ENCODE measurements at places on chromosomes 2 and 18. TPM values are rescaled to one million over a fixed set of nuclear protein-coding genes. Genes with fewer than 3 reads are reported as not detected.

Gene ALK
- 0.03 TPM for total RNA-seq

Gene HS6ST1
- 10.3 TPM for total RNA-seq

Gene SLC8A1
- 9.0 TPM for total RNA-seq

Gene ATP5MC3
- 310 TPM for total RNA-seq

Gene ELOA2
- not detected for total RNA-seq

Gene DQX1
- 1.1 TPM for total RNA-seq

Gene RBM44
- 0.06 TPM for total RNA-seq

Gene STAT4
- 0.48 TPM for total RNA-seq

Gene TPO
- not detected for total RNA-seq

Gene CCDC148
- 4.9 TPM for total RNA-seq

Gene ATP6V1C2
- total RNA-seq, result 0.29 TPM

Gene GBX2
- 8.0 TPM for total RNA-seq

Gene HOXD4
- total RNA-seq, result 2.5 TPM

Gene EN1
- total RNA-seq, result 1.8 TPM

Gene TYMS
- total RNA-seq, result 20.9 TPM

Gene BUB1
- 122 TPM for total RNA-seq

Gene IL36RN
- total RNA-seq, result not detected

DNA sequence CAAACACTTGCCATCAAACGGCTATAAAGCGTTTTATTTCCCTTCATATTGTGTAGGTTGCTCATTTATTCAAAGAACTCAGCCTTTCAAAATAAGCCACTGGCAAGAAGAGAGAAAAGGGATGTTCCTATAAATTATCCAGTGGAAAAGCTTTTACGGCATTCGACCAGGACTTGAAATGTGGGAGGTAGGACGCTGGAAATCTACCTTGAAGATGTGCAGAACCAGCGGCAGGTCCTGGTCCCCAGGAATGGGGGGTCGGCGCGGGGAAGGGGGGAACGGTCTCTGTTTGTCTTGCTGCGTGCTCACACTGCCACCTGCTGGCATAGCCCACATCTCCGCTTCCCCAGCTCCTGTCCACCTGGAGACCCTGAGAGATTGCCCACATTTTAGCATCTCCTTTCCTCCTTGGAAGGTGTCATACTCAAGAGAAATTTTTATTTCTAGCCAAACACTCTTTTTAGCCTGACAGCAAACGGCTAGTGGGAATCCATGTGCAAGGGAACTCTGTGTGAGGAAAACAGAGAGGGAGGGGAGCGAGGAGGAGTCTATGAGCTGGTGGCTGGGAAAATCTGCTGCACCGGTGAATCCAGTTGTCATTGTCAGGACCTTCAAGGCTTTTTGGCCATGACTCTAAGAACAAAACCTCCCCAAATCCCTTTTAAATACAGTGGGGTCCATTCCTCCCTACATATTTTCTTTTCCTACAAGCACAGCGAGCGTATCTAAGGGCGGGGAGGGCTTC, 349.0 kb upstream of the PKDCC start:
- peak; percentile 30 for DNase-seq

GRCh38 chr18:195651-196050, 37.3 kb downstream of the USP14 start:
- no peak for DNase-seq

DNA sequence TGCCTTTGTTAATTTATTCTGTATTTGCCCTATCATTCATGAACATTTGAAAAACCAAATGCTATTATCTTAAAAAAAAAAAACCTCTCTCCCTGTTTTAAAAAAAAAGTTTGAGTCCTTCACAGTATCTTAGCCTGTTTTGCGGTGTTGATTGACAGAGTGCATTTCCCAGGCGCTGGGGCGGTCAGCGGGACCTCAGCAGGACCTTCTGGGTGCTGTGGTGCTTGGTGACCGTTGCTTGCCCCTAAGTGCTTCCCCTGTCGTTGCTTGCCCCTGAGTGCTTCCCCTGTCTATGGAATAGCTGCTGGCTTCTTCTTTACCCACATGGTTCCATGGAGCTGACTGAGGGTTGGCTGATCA, 12.1 kb downstream of the ATP6V1C2 start:
- DNase-seq, result no peak

GRCh38 chr2:232362174-232362900, 16.2 kb upstream of the ALPP start:
- no peak for DNase-seq

DNA sequence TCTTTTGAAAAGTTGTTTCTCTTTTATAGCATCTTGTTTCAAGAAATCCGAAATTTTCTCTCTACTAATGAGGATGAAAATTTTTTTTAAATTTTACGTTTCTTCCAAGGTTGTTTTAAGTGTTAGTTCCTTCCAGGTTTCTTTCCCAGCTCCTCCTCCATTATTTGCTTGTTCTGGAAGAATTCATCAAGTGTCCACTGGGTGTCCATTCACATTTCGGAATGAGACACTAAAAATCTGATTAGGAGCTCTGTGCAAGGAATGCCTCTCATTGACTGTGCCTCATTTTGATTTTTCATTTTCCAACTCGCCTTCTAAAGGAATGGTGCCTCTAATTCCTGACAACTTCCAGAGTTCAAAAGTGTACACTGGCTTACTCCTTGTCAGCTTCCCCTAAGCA, 6.1 kb downstream of the SP100 start:
- DNase-seq, result no peak

- DNase-seq, result no peak
These were observed 95.6 kb upstream of the CDC42EP3 start for GRCh38 chr2:37767046-37767445.

- no peak for DNase-seq
These were observed 51.8 kb upstream of the CTDP1 start for GRCh38 chr18:79627750-79628294.

- DNase-seq, result peak; percentile 41
These were observed 2.4 kb downstream of the EPAS1 start for GRCh38 chr2:46299365-46300263.

GRCh38 chr2:172712251-172712650, 23.4 kb upstream of the RAPGEF4 start:
- no peak for DNase-seq

DNA sequence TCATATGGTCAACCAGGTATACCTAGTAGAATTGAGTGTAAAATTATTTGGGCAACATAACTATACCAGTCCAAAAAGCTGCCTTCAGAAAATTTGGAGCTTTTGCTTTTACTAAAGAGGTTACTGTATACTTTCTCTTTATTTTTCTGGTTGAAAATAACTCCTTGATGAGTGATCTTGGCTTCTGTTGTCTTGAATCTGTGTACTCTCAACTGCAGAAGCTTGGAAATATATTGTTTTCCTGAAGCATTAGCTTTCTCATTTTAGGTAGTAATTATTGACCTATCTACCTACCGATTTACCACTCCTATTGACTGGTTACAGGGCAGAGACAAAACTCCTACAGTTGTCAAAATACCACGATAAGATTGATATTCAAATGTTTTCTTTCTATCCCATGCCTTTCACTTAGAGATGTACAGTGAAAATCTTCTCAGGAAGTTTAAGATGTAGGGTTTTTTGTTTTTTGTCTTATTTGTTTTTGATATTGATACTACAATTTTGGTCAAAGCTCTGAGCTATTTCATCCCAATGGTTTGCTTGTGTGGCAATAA, 35.7 kb upstream of the DLX1 start:
- no peak for DNase-seq

- DNase-seq, result no peak
These were observed 29.0 kb downstream of the CENPO start for GRCh38 chr2:24822049-24822706.

DNA sequence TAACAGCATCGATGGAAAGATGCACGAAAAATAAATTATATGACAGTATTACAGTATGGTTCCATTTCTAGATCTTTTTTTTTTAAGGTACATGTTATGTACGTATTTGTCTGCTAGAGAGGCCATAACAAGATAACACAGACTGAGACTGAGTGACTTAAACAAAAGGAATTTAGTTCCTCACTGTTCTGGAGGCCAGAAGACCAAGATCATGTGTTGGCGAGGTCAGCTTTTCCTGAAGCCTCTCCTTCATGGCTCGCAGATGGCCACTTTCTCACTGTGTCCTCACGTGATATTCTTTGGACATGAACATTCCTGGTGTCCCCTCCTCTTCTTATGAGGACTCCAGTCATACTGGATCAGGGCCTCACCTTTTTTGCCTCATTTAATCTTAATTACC, 177.4 kb downstream of the CAPN13 start:
- peak; percentile 15 for DNase-seq

DNA sequence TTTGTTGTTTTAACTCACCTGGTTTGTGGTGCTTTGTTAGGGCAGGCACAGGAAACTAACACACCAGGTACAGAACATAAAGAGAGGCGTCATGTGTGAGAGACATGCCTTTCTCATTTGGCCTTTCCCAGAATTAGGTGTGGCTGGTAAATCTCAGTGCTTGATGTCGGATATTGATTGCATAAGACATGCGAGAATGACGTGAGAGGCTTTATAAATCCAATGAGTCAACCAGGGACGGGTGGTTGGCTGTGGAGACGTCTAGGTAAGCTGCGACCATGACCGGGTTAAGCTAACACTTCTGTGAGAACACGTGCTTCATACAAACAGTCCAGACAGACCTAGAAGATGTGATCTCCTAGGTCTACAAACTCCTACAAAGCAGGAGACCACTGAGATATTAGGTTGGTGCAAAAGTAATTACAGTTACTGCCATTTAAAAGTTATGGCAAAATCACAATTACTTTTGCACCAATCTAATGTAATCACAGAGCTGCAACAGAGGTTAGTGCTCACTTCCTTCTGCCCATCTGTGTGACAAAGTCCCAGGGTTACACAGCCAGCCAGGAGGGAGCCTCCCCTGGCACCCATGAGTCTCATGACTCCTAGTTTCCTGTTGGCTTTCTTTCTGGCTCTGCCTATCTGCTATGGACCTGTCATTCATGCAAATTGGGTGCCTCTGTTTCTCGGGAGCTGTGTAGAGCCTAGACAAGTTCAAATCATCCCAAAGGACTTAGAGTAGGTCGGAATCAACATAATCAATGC, 98.9 kb upstream of the ATP8B1 start:
- peak; percentile 25 for DNase-seq

DNA sequence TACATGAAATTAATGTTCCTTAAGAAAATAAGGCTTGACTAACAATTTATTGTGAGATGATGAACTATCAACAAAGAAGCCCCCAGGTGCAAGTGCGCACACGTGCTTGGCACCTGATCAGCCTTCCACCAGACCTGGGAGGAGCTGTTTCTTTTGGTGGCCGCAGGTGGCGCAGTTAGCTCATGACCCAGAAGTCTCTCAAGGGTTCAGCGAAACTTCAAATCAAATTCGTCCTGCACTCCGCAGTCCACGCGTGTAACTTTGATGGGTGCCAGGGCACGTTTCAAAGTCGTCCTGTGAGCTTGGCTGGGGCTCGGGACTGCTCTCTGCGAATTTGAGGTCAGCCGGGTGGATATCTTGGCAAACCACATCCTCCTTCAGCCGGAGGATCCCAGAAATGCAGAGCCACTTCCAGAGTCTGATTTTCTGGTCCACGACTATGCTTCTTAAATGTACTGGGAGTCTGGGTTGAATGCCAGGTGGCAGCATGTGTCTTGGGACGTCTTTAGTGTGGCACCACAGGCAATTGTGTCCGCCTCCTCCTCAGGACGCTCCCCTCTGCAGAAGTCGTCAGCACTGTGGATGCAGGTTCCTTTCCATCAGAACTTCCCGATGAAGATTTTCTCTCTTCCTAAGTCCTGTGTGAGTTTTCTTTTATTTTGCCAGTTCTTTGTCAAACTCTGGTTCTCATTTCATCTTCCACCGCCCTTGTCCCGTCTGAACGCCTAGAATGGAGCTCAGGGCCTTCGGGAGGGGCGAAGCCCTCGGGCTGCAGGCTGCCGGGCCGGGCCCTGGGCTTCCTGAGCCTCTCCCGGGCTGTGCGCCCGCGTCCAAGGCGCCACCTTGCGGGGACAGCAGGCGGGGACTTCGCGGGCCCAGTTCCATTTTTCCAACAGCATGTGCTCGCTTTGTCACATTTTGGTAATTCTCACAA, 61.3 kb upstream of the RAPGEF4 start:
- no peak for DNase-seq

GRCh38 chr2:29011418-29012060, 30.4 kb downstream of the TOGARAM2 start:
- no peak for DNase-seq

GRCh38 chr18:48020337-48021250, 90.1 kb upstream of the SMAD2 start:
- no peak for DNase-seq

GRCh38 chr2:159683817-159684216, 28.5 kb upstream of the MARCHF7 start:
- no peak for DNase-seq

- no peak for DNase-seq
These were observed 10.3 kb upstream of the NT5C1B start for GRCh38 chr2:18599509-18600254.

DNA sequence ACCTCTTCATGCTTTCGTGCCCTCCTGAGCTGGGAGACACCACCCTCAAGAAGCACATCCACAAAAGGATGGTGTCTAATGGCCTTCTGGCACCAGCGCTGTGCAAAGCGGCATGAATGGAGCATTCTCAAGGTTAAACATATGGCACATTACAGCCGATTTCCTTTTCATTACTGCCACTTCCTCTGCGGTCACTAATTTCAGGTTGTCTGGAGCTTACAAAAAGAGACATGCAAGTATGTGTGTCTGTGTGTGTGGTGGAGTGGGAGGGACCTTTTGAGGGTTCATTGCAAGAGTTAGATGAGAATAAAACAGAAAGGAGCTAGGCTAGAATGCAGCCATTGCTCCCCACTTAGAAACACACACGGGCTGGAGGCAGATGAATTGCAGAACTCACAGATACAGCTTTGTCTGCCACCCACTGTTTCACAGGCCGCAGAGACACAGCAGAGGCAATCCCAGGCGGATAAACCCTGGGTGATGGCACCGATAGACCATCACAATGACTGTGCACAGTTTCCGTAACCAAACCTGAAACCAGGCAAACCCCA, 76.0 kb downstream of the TGIF1 start:
- DNase-seq, result peak; percentile 34

DNA sequence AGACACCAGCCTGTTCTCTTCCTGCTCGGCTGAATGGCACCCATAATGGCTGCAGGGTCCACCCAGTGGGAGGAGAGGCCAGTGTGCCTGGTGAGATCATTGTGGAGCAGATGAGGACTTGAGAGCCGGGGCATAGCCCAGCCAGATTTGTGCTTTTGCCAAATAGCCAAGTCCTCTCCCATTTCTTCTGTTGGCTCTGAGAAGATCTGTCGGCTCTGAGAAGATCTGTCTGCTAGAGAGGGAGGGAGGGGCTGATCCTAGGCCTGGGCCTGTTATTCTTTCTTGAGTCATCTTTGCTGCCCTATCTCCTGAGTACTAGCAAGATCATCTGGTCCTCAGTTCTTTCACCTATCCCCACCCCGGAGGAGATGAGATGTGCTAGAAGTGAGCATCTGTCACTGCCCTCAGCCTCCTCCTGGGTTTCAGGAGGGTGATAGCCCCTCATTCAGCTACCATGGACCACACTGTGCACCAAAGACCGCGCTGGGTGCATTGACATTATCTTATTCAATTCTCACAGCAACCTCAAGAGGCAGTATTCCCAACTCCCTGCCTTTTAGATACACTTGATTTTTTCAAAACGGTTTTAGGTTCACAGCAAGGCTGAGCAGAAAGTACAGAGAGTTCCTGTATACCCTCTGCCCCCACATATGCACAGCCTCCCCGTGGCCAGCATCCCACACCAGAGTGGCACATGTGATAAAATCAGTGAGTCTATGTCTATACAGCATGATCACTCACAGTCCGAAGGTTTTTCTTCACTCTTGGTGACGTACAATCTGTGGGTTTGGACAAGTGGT, 98.6 kb downstream of the CAPN13 start:
- no peak for DNase-seq
